Stimulated activated CD4-positive, alpha-beta T cell treated with anti-CD3 and anti-CD28 coated beads, Interleukin-4, amount 100 ng/mL, for 1 hour (primary cell): ENCODE measurements at places on chromosomes 7 and 10.

DNA sequence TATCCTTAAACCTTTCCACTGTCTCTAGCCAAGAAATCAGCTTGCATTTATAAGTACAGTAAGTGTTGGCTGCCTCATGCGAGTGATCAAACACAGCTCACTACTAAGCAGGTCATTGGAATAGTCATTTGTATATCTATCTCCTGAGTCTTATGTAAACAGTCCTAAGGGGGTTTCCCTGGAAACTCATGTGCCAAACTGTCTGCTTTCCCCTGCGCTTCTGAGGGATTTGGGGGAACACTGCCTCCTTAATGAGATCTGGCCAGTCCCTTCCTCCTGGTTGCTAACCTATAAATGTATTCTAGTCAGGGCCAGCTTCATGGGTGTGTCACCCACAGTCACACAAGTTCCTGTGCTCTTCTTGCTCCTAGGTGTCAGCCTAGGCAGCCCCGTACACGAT is 133.1 kb downstream of the CD36 start:
- no peak for DNase-seq

GRCh38 chr10:28853195-28853594 is 175.9 kb downstream of the BAMBI start:
- no peak for DNase-seq

GRCh38 chr10:98246911-98247805 is 20.8 kb downstream of the LOXL4 start:
- DNase-seq = no peak

GRCh38 chr7:33979807-33980355 is 74.5 kb downstream of the BMPER start:
- DNase-seq = no peak

GRCh38 chr7:138665669-138666140 is 35.5 kb downstream of the SVOPL start:
- DNase-seq = no peak

GRCh38 chr7:80453699-80454340 is 58.0 kb downstream of the GNAT3 start:
- no peak for DNase-seq

DNA sequence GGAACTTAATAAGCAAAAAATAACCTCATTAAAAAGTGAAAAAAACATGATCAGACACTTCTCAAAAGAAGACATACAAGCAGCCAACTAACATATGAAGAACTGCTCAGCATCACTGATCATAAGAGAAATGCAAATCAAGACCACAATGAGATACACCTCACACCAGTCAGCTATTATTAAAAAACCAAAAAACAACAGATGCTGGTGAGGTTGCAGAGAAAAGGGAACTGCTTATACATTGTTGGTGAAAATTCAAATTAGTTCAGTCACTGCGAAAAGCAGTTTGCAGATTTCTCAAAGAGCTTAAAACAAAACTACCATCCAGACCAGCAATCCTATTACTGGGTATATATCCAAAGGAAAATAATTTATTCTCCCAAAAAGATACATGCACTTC is 513.3 kb downstream of the MDFIC start:
- no peak for DNase-seq

DNA sequence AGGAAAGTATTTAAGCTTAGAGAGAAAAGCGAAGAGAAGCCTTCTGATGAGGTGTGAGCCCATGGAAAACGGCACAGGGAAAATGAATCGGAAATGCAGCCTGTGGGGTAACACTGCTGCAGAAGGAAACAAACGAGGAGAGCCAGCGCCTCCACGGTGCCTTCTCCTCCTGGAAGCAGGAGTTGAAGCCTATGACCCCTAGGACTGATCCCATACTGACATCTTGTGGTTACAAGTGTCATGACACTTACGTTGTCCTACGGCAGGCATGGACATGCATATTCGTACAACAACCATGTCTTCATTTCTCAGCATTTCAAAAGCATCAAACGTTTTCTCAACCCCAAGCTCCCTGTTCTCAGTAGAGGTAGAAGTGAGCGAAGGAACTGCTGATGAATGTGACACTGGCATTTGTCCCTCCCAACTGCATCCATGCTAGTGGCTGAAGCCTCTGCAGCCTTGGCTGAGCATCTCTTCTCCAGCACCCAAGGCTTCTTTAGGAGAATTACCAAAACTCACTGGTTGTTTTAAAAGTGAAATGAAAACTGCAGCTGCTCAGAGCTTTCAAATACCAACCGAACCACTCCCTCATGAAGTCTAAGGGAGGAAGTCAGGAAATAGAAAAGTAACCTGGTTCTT is 160.2 kb downstream of the JAZF1 start:
- peak; percentile 4 for DNase-seq

DNA sequence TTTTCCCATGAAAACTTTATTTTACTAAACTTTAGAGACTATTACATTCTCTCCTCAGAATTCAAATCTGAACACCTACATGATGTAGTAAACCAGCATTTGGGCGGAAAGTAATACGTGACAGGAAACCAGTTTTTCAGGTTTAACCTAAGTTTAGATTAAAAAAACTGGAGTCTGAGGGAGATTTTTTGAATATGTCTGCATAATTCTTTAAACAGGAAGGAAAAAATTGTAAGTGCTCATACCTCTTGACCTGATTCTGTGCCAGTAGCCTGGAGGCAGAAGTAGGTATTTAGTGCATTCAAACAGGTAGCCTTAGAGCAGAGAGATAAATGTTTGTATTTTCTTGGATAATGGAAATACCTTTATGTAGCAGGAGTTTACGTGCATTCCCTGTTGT is 224.3 kb downstream of the MDFIC start:
- no peak for DNase-seq

DNA sequence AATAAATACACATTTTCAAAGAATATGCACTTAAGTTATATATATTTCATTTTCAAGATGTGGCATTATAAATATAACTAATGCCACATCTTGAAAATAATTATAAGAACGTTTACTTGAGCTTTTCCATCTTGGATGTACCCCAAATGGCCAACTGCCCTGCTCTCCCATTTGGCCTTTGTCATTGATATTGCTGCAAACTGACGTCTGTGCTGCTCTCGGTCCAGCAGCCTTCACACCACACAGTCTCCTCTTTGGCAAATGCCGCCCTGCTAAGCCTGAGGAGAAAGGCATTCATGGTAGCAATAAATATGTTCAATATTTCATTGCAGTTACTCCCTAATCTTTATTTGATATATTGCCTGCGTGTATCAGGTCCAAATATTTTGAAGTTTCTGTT is 384.6 kb upstream of the ADARB2 start:
- no peak for DNase-seq

- no peak for DNase-seq
Measured at GRCh38 chr10:32446536-32447406, 831 bp downstream of the CCDC7 start.

- no peak for DNase-seq
Measured at GRCh38 chr7:54394834-54395233, 147.3 kb upstream of the VSTM2A start.
